ENCODE measurements at places on chromosomes 1 and 21.

DNA sequence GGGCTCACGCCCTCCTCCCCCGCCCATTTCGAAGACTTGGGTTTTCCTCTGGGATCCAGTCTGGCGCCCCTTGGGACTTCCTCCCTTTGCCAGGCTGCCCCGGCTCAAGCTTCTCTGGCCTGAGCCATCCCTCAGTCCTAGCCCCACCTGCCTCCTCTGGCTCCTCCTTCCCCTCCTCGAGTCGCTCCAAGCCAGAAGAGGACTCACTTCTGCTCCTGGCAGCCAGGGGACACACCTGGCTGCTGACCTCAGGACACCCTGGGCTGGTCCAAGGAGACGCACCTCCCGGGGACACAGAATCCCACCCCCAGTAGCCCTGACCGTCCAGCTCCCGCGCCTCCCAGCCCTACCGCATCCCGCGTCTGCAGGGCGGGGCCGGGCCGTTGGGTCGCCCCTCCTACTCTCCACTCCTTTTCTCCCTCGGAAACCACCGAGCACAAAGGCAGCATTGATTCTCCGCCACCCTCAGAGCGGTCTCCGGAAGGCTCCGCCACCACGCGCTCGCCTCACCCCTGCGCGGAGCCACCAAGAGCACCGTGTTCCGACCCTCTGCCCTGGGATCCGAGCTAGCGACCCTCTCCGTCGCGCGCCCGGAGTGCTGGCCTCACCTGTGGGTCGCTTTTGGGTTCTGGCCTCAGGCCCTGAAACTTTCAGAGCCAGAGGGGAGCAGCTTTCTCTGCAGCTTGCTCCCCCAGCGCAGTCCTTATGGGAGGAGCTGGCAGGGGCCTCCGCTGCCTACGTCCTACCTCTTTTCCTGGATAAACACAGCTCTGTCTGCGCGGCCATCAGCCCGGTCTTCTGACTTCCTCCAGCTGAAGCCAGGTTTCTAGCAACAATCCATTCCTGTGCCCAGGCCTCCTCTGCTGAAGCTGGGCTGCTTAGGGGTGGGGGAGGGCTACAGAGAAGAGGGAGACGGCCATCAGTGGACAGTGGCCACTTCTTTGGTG is at the start of gene C2CD4D:
TSS of gene C2CD4D (minus strand) at position 364 of the 947 bp plus-strand sequence. CDS start 831 bp downstream, outside the sequence.
- peak; percentile 98 for DNase-seq

GRCh38 chr1:182834326-182834725 is 4.8 kb upstream of the DHX9 start:
- DNase-seq, result no peak

DNA sequence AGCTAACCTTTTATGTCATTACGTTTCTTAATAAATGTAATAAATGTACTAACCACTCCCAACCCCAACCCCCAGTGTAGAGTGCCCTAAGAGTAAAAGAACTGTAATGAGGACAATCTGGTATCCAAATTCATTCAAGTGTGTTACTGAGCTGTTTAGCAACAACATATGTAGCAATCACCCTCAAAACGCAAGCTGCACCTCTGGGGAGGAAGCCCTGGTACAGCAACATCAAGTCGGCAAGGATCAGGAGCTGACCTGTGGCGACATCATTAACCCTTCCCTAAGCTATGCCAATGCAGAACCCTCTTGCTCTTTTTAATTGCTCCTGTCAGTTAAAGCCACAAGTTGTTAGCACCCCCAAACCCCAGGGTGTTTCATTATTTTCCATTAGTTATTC is 47.1 kb downstream of the STX6 start:
- DNase-seq, result no peak

DNA sequence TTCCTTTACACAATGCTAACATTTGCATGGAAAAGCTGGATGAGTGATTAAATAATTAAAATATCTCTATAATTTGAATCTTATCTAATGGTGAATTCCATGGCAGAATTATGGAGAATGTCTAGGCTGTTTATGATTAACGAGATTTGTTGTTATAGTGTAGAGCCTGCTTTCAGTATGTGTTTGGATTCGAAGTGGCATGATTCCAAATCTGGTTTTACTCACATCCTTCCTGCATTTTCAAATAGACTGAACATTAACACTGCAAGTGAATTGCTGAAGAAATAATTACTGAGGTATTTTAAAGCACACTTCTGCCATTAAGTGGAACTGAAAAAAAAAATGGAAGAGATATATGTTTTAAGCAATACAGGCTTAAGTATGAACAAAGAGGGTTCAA is 5.1 kb upstream of the NEK7 start:
- no peak for DNase-seq

DNA sequence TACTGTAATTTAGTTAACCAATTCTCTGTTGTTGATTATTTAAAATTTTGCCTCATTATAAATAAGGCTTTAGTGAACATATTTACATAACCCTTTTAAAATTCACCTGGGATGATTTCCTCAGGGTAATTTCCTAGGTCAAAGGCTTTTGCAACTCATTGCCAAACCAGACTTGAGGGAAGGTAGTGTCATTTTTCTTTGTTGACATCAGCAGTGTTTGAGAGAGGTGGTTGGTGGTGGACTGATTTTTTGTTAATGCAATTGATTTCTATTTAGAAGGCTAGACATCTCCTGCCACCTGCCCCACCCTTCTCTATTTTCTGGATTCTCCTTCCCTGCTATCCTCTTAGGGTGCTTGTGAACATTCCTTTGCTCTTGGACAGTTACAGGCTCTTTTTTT is 116.8 kb downstream of the HHAT start:
- DNase-seq, result no peak

GRCh38 chr1:29258189-29258975 is 22.1 kb downstream of the PTPRU start:
- DNase-seq, result no peak
